Hematopoietic multipotent progenitor cell (in vitro differentiated cells): ENCODE measurements at places on chromosomes 1 and 21. TPM values are rescaled to one million over a fixed set of nuclear protein-coding genes. Genes with fewer than 3 reads are reported as not detected.

SEMA4A gene
- total RNA-seq: 15.1 TPM

OTUD7B gene
- 0.54 TPM for total RNA-seq

REG4 gene
- under 0.01 TPM for total RNA-seq

TFF1 gene
- total RNA-seq: not detected

DTL gene
- total RNA-seq: 7.3 TPM

SYNC gene
- 0.27 TPM for total RNA-seq

HMCN1 gene
- total RNA-seq: under 0.01 TPM

GPR61 gene
- 0.27 TPM for total RNA-seq

CLDN8 gene
- total RNA-seq: not detected

LRRN2 gene
- 1.3 TPM for total RNA-seq

LPAR3 gene
- total RNA-seq: 0.27 TPM

MR1 gene
- total RNA-seq: 15.1 TPM

MTF2 gene
- 57.9 TPM for total RNA-seq

CFHR4 gene
- total RNA-seq: not detected

SLC45A1 gene
- 0.27 TPM for total RNA-seq
